ENCODE measurements at places on chromosomes 3 and 15.

DNA sequence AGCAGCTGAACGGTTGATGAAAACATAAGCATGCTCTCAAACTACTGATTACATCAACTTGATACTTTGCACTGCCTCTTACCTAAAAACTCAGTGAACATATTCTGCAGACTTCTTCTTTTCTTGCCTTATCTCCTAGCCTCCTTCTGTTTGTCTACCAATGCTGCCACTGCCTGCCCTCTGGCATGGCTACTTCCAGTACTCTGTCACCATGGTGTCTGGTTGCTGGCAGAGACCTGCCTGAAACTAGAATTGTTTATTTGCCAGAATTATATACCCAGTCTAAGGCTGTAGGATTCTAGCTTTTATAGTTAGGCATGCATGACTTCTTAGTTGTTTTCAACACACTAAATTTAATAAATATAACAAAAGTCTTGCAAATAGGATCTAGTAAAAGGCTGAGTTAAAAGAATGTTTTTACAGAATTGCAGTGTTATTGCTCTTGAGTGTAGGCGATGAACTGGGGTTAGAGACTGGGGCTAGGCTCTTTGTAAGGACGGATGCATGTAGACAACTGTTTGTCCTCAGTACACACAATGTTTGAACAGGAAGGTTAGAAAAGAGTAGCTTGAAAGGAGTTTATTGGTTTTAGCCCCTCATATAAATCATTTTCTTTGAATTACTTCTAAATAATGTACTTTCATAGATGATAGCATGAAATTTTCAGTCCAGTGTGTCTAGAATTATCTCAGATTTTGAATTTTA, 116.3 kb downstream of the KCNAB1 start:
- DNase-seq, result no peak

- no peak for DNase-seq
These were observed 2.5 kb upstream of the LPP start for GRCh38 chr3:188151438-188151837.

- no peak for DNase-seq
These were observed 160.1 kb downstream of the PLCL2 start for GRCh38 chr3:17044855-17045254.

GRCh38 chr15:23913635-23914034, 226.5 kb upstream of the NDN start:
- DNase-seq, result no peak

DNA sequence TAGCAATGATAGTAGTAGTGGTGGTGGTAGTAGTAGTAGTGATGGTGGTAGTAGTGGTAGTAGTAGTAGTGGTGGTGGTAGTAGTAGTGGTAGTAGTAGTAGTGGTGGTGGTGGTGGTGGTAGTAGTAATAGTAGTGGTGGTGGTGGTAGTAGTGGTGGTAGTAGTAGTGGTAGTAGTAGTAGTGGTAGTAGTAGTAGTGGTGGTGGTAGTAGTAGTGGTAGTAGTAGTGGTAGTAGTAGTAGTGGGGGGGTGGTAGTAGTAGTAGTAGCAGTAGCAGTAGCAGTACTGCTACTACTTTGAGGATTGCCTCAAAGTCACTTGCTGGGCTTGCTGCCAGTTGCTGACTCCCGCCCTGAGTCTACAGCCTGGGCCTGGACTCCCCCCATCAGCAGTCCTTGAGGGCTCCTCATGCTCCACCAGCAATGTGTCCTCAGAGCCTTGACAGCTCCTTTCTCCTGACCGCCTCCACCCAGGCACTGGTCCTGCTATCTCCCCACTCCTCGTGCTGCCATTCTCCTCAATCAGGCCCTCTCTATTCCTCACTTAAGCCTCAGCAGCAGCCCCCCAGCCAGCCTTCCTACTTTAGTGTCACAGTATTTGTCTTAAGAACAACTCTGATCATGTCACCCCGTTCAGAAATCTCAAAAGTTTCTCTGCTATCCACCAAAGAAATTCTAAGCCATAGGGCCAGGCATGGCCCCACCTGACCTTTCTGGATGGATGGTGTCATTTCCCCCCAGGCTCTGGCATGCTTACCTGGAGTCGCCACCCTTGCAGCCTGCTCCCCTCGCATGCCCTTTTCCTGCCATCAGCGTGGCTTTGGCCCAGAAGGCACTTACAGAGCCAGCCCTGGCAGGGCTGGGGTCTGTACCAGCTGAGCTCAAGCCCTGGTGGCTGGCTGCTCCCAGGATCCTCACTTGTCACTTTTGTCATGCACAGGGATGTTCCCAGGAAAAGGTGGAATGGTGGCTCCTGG, 45.6 kb downstream of the DLEC1 start:
- DNase-seq, result peak; percentile 12

GRCh38 chr3:18898911-18899310, 249.4 kb upstream of the KCNH8 start:
- no peak for DNase-seq

DNA sequence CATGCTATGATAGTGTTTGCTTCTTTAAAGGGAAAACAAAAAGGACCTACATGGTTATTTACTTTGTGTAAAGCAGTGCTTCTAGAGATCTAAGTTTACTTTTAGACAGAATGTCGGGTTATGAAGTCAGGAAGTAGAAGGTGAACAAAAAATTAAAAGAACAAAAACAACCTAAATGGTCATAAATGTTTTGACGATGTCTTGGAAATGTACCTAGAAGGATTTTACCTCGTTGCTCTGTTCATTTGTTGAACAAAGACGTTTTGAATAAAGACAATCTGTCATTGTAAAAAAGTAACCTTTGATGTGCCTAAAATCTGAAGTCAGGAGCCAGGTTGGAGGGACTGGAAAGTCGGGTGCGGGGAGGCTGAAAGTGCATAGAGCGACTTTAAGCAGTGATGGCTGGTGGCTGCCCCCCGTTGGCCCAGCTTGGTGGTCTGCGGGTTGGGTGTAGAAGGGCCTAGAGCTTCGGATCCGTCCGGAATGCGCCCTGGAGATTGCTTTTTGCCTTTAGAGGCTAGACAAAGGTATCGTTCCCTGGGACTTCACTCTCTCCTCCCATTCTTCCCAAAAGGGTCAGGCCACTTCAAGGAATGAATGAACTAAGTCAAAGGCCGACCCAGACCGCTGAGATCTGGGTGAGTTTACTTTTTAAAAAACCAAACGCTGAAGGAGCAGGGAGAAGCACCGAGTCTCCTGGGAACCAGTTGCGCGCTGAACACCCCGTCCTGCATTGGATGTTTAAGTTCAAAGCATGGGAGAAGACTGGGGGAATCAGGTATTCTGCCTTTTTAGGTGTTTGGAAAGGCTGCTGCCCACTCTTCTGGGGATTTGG, 2.1 kb downstream of the SOX14 start:
- DNase-seq, result no peak

DNA sequence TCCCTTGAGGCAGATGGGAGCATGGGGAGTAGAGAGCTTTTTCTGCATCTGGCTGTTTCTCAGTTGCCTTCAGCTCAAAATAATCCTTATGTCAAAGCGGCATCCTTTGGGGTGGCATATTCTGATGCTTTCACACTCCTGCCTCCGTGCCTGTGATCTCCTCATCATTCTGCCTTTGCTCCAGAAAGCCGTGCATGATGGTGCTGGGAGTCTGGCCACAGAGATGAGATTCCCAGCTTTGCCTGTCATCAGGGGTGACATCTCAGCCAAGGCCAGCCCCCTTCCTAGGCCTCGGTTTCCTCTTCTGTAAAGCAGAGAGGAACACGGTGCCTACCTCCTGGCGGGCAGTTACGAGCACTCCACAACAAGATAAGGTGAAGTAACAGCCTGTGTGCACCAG, 96.3 kb upstream of the ALDH1A3 start:
- DNase-seq, result no peak

DNA sequence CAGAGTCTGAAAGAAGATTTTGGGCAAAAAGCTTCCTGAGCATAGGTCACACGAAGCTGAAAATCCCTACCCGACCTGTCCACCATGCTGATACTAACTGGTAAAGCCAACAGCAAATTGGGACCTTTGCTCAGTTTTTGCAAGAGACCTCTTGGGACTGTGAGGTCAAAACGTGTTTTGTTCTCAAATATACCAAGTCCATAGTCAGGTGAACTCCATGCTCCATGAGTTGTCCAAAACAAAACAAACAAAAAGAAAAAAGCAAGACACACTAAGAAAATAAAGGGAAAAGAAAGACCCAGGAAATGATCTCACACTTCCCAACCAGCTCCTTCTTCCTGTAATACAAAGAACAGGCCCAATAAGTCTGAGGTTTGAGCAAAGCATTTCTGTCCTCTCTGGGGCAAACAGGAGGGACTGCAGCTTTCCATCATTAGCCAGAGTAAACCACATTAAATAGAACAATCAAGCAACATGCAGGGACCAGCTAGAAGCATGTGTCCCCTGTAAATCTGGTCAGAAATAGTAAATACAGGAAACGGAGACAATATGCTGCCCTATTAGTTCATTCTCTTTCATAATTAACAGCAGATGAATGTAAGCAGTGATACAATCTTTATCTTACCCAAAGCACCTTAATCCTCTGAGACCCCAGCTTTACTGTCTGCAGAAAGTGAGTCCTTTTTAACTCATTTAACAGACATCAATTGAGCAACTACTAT, 125.0 kb upstream of the LIPC start:
- DNase-seq, result no peak

DNA sequence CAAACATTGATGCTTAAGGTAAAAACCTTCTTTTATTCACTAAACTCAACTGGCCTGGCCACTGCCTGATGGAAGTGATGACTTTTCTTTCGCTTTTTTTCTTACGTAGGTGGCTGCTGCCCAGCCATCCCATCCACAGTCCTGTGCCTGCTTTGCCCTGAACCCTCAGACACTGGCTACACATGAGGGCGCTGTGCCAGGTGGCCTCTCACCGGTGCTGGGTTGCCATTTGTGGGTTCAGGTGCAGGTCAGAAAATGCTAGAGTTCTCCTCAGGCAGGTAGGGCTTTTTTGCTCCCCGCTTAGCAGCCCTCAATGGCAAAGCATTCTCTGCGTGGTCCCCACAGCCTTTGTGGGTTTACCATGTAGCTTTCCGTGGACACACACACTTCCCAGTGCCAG, 88.3 kb upstream of the PRR23E start:
- no peak for DNase-seq

DNA sequence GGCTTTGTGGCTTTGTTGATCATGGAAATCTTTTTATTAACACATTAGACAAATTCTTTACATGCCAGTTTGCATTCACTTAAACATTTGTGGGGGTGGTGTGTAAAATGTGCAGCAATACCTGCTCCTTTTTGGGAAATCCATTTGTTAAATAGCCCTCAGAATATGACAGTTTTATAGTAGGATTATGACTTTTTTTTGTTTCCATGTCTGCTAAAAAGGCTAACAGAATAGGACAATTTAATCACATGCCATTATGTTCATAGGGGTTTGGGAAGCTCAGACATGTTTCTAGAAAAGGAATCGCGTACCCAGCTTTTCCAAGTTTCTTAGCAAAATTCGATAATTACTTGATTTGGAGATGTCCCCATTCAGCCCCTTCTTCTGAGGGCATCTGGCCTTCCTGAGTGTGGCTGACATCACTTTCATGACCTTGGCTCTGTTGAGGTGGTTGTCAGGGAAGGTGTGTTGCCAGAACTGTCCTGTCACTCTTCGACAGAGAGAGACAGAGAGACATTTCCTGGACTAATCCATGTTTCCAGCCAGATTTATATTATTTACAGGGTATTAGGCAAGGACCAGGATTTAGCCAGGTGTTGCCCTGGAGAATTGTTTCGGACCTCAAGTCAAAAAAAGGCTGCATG, 126.4 kb downstream of the PTPRG start:
- no peak for DNase-seq

GRCh38 chr3:12191559-12191958, 32.8 kb upstream of the TIMP4 start:
- no peak for DNase-seq

- DNase-seq, result no peak
These were observed 61.7 kb upstream of the GLCE start for GRCh38 chr15:69098771-69099170.

- DNase-seq, result no peak
These were observed 1.7 kb downstream of the CFAP44 start for GRCh38 chr3:113439606-113440005.

DNA sequence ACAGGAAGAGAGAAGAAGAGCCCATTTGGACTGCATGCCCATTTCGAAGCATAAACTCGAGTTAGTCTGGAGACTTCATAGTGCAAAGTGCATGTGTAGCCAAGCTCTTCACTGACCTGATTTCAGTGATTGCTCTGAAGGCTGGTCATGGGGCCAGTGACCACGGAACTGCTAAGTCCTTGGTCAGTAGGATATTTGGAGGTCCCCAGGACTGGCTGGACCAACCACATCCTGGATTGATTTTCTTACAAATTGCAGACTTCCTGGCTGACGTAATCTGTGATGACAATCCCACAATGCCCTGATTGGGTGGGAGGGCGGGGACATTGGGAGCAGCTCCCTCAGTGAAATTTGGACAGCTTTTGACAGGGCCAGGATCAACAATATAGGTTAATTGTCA, 233.4 kb downstream of the CACNA2D3 start:
- no peak for DNase-seq

DNA sequence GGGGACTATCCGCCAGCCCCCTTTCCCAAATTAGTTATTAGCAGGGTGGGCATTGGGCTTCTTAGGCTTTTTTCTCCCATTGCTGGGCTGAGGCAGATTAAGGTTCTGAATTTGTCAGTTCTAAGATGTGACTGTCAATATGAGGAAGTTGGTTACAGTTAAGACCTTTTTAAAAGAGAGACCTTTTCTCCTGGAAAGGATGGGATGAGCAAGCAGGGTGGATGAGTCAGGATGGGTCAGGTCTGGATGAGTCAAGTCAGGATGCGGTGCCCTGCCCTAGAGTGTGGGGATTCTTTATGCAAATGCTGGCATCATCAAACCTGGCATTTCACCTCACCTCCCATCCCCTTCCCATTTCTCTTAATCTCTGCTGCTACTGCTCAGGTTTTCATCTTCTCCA, 1.9 kb downstream of the AEN start:
- DNase-seq, result no peak

GRCh38 chr3:128449111-128449638, 17.5 kb downstream of the DNAJB8 start:
- DNase-seq, result no peak

DNA sequence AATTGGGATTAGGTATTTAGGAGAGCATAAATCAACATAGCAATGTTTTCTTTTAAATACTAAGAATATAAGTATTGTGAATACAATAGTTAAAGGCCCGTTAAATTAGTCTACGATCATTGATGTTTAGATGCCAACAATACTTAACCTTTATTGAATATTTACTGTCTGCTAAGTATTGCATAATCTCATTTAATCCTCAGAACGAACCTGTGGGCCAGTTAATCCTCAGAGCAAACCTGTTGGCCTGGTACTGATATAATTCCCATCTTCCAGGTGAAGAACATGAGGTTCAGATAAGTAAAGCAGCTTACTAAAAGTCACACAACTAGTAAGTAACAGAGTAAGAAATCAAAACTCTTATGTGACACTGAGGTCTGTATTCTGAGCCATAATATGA, 57.4 kb upstream of the ACKR4 start:
- DNase-seq, result no peak
